CD14-positive monocyte (primary cell): ENCODE measurements at places on chromosomes 6 and 20.
A peak's percentile ranks its signal among the peaks of the same experiment; 100 is the strongest.

DNA sequence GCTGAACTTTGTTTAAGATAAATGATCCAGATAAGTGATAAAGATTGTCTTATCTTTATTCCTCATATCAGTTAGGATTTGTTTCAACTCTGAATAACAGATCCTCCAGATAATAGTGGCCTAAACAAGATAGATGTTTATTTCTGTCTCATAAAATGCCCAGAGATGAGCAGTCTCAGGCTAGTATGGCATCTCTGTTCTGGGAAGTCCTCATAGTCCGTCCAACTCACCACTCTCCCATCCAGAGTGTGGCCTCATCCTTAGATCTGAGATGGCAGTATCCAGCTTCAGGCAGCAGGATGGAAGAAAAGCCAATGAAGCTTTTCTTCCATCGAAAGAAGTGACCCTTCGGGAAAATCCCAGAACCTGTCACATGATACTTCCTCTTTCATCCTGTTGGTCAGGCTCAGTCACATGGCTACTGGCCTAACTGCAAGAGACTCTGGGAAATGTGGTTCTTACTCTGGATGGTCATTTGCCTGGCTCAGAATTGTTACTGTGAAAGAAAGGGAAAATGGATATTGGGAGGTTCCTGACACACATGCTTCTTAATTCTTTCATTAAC lies 29.4 kb upstream of the TAGAP start:
- no peak for DNase-seq

- DNase-seq, result peak; percentile 91
Observed at GRCh38 chr6:45681860-45682511, 304.3 kb upstream of the SUPT3H start.

- peak; percentile 99 for DNase-seq
Observed at GRCh38 chr6:30781743-30782424, 37.5 kb upstream of the IER3 start.

- DNase-seq, result no peak
Observed at GRCh38 chr20:18174906-18175683, 37.4 kb downstream of the KAT14 start.

GRCh38 chr20:51535674-51536073 lies 6.8 kb downstream of the NFATC2 start:
- DNase-seq, result no peak

DNA sequence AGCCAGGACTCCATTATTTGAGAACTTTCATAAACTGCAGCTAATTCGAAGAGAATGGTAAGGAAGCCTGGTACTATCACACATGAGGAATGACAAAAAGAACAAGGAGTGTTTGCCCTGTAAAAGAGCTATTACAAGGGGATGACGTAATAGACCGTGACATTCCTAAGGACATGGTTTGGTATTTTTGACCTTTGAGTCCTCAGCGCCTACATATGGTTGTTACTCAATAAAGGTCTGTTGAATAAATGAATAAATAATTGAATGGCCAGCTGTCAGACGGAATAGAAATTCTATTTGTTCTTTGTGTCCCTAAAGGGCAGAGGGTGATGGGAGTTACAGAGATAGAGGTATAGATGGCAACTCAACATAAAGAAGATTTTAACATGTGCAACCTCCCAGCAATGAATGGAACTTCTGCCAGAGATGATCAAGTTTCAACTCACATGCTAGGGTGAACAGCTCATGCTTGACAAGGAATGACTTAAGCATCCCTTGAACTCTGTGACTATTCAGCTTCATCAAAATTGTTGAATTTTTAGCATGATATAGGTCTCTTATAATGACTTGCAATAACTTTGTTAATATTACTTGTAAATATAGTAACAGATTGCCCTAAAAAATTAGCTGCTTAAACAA lies 115.4 kb downstream of the TENT5A start:
- no peak for DNase-seq

DNA sequence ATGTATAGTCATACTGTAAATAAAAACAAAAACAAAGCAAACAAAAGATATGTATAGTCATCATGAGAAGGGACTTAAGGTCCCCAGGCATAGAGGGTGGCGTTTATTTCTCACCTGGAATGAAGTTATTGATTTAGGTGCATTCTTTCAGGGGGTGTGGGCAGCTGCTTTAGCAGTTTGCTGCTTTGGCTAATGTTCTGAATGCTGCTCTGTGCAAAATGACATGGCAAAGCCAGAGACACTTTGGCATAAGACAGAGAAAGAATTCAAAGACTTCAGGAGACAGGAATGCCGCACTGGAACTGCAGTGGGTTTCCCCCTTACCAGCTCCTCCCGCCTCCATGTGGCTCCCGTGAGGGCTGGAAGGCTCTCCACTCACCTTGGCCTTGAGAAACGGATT lies 36.4 kb upstream of the NELFCD start:
- no peak for DNase-seq

GRCh38 chr6:30775104-30775503 lies 30.8 kb upstream of the IER3 start:
- DNase-seq, result no peak

DNA sequence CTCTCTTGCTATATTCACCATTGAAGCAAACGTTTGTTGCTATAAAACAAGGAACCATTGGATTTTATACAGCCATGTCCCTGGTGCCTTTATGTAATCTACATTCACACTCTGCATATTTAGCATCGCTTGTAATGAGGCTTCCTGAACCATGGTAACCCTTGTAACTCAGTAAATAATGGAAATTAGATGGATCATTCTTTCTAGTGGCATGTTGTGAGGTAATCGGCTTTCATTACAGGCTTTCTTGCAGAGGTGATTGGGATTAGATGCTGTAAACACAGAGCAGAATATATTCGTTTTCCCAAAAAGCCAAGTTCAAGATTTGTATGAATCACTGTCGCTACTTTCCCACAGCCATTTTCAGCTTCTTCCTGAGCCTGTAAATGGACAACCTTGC lies 36.1 kb downstream of the SMPDL3A start:
- DNase-seq, result no peak

GRCh38 chr6:20693466-20694063 lies 159.3 kb downstream of the CDKAL1 start:
- DNase-seq, result no peak

DNA sequence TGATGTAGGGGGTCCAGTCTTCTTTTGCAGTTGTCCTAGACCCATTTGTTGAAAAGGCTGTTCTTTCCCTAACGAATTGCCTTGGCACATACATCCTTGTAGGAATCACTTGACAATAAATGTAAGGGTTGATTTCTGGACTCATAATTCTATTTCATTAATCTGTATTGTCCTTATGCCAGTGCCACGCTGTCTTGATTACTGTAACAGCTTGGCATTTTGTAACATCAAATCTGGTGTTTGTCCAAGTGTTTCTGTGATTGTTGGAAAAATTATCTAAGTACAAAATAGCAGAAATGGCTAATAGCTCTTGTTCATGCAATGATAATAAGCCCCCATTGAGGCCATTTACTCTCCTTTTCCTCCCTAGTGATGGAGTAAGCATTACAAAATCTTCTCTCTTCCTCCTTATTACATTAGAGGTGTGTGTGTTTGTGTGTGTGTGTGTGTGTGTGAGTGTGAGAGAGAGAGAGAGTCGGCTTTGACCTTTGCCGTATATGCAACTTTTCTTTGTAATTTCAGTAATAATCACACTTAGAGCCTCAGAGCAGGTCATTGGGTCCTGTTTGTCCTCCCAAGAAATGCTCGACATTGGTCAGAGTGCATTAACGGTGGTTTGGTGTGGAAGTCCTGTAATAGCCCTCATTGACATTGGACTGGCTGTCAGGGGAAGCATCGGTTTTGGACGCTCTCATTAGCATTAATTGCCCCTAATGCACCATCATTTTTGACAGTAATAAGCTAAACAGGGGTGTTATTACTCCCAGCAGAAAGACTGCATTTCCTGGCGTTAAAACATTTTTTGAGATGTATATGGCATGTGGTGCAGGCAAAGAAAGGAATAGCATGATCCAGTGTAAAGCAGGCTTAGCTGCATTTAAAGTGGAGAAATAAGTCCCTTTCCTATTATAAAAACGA lies 40.7 kb upstream of the MROH8 start:
- no peak for DNase-seq

- no peak for DNase-seq
Observed at GRCh38 chr6:16799279-16800193, 38.3 kb upstream of the ATXN1 start.

GRCh38 chr6:29720863-29721262 lies 2.4 kb upstream of the HLA-F start:
- DNase-seq, result no peak

- no peak for DNase-seq
Observed at GRCh38 chr6:4010689-4011090, 68.2 kb downstream of the FAM217A start.

GRCh38 chr6:40999569-40999968 lies 39.5 kb downstream of the UNC5CL start:
- peak; percentile 55 for DNase-seq

GRCh38 chr6:41529970-41530369 lies 16.2 kb upstream of the FOXP4 start:
- DNase-seq, result no peak

GRCh38 chr20:57433657-57434389 lies 42.6 kb downstream of the RBM38 start:
- DNase-seq, result no peak

DNA sequence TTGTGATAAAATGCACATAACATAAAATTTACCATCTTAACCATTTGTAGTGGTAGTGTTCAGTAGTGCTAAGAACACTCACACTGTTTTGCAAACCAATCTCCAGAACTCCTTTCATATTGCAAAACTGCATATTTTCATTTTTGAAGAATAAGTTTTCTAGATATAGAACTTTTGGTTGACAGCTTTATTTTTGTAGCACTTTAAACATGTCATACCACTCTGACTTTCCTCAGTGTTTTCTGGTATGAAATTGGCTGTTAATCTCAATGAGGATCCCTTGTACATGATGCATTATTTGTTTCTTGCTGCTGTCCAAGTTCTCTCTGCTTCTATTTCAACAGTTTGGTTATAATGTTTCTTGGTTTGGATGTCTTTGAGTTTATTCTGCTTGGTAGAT lies 45.1 kb upstream of the MICB start:
- no peak for DNase-seq

DNA sequence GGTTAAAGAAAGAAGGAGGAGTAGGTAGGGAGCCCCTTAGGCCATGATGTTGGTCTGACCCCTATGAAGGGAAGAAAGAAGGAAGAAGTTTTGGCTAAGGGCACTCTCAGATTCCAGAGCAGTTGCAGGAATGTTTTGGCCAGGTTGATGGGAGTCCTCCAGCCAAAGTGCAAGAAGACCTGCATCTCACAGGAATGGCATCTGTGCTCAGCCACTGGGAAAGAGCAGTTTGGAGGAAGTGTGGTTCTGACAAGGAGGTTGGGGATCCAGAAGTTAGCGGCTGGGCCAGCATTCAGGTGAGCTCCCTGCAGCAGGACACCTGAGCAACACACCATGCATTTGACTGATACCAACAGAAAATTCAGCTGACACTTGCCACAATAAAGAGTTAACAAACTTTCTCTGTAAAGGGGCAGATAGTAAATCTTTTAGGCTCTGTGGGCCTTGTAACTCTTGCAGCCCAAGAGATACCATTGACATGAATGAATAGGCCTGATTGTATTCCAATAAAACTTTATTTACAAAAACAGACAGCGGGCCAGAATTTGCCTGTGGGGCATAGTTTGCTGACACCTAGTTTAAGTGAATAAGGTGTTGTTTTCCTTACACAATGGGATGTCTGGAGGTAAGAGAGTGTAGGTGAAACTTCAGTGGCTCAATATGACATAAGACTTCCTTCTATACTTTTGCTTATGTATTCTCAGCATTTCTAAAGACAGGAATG lies 71.0 kb downstream of the EDN1 start:
- no peak for DNase-seq

DNA sequence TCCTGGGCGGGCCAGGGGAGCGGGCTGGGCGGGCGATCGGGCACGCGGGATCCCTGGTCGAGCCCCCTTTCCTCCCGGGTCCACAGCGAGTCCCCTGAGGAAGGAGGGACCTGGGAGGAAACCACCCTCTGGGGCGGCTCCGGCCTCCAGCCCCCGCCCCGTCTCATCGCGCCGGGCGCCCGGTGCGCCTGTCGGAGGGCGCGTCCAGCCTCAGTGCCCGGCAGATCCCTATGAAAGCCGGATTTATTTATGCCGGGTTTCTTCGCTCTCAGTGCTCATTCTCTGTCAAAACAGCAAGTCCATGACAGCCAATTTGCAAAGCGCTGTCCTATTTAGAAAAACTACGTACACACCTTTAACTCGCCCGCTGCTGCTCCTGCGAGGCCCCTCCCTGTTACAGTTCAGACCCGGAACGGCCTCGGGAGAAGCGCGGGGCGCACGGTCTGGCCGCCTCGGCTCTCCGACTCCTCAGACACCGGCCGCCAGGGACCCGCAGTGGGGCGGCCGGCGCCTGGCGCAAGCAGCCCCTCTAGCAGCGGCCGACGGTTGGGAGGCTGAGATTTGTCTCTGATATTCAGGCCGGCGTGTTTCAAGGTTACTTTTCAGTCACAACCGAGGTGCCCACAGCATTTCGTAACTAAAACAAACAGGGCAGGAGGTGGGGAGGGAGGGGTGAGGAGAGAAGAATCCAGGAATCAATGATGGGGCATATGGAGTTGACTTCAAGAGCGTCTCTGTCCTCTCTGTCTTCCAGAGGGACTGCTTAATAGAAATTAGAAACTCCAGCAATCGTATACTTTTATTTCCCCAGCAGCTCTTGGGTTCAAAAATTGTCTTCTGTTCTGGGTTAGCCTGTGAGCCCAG lies 782 bp upstream of the FOXA2 start:
- no peak for DNase-seq

DNA sequence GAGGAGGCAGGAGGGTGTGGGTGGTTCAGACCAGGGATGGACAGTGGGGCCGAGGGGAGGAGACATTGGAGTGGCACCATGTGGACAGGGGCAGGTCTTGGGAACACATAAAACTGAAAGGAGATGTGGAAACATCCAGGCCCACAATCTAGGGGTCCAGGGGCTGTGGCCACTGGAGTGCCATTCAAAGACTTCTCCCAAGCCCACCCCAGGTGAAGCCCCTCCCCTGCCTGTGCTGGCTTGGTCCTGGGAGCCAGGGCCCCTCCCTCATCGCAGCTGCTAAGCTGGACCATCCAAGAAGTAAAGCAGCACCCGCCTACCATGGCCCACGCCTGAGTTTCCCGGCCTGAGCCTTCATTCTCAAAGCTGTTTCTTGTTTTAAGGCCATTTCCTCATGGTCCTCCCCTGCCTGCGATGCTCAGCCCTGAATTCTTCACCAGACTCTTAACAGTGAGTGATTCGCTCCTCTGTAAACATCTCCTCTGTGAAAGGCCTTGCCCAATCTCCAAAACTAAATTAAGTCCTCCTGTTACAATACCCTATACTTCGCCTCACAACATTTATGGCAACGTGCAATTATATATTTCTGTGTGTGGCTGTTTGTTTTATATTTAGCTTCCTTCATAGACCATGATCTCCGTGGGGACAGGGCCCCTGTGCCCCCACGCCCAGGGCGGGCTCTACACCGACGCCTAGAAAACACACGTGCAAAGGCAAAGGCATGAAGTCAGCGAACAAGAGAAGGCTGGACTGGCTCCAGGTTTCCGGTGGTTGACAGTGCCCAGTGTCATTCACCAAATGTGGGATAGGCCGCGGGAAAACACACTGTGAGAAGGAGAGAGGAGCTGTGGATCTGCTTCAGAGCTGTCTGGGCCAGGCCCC lies 267.8 kb downstream of the ERMARD start:
- no peak for DNase-seq

- DNase-seq, result no peak
Observed at GRCh38 chr20:6953611-6954010, 186.1 kb downstream of the BMP2 start.
